ENCODE measurements at places on chromosomes 6 and 20.

DNA sequence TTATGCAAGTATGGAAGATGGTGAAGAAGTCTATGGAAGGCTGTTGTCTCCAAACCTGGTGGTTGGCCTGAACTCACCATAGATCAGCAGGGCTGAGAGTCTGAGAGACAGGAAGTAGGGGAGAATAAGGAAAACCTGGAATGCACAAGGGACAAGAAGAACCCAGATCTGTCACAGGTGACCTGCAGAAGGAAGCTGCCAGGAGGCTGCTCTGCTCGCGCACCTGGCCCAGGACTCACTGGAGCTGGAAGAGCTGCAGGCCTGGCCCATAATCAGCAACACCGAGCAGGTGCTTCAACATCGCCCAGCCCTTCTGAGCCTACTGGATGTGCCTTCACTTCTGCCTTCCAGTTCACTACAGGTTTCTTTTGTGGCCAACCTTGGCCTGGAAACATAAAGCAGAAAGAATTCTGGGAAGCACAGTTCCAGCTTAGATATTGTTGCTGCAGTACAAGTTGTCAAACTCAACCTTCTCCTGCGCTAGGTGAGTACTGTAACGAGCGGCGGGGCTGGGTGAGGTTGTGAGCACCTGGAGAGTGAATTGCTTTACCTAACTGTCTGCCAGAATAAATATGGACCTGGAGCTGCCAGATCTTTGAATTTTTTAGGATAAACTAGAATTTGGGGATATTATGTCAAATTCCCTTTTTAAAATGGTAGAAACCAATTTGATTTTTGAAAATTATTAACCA is 82.4 kb downstream of the CDH26 start:
- no peak for DNase-seq

DNA sequence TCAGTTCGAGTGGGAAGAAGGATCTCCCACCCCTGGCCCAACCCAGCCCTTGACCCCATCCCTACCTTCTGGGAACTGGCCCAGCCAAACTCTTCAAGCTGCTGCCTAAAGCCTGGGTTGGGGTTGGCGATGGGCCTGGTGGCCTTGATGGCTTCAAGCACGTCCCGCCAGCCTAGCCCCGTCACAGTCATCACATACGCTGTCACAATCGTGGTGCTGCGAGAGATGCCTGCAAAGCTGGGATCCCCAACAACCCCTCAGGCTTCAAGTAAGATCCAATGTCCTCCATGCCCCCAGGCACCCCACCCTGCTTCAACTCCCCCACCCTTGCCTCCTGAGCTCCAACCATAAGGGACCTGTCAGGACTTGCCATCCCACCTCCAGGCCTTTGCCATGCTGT is 7.8 kb downstream of the DUSP15 start:
- DNase-seq, result no peak

GRCh38 chr6:125314009-125314581 is 12.3 kb upstream of the HDDC2 start:
- DNase-seq, result peak; percentile 11

GRCh38 chr6:40536442-40536841 is 50.7 kb downstream of the LRFN2 start:
- DNase-seq, result no peak

DNA sequence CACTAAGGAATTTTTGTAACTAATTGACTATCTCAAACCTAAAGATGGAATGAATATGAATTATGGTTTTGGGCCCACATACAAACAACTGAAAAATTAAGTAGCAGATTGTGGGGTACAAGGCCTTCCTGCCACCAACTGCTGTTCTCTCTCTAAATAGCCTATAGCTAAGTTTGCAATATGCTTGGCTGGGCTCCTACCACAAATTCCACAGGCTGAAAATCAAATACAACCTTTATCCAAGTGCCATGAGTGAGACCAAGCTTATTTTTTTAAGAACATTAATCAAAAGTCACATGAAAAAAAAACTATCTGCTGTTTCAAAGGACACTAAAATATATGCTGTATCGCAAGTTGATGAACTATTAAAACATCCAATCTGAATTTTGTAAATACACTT is 52.1 kb downstream of the TENT5A start:
- DNase-seq, result no peak

DNA sequence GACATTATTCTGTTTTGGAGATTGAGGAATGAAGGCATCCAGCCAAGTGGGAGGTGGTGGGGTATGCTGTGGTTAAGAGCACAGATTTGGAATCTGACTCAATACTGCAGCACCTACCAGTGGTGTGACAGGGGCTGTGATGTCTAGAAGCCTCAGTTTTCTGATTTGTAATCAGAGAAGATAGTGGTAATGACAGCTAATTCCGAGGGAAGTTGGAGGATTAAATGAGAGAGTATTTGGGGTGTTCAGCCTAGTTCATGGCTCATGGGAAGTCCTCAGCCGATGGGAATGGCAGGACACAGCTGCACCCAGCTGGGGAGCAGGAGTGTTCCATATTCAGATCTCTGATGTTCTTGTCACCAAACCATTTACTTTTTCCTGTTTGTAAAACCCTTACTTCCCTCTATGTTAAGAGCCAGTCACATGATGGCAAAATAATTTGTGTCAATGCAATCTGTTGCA is 9.3 kb downstream of the SLC9A8 start:
- DNase-seq, result no peak

- DNase-seq, result no peak
Observed at GRCh38 chr6:128410584-128410983, 109.8 kb downstream of the PTPRK start.

- DNase-seq, result no peak
Observed at GRCh38 chr6:28258877-28259777, at the start of gene NKAPL. NKAPL (plus strand) TSS chr6:28259297; CDS start chr6:28259372, 75 bp downstream.

DNA sequence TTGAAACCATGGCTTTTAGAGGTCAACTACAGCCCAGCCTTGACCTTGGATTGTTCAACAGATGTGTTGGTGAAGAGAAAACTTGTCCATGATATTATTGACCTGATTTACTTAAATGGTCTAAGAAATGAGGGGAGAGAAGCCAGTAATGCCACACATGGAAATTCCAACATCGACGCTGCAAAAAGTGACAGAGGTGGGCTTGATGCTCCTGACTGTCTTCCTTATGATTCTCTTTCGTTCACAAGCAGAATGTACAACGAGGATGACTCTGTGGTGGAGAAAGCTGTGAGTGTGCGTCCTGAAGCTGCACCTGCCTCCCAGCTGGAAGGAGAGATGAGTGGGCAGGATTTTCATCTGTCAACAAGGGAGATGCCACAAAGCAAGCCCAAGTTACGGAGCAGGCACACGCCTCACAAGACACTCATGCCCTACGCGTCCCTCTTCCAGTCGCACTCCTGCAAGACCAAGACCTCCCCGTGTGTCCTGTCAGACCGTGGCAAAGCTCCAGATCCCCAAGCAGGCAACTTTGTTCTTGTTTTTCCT is 16.2 kb downstream of the TTLL2 start:
- peak; percentile 57 for DNase-seq

DNA sequence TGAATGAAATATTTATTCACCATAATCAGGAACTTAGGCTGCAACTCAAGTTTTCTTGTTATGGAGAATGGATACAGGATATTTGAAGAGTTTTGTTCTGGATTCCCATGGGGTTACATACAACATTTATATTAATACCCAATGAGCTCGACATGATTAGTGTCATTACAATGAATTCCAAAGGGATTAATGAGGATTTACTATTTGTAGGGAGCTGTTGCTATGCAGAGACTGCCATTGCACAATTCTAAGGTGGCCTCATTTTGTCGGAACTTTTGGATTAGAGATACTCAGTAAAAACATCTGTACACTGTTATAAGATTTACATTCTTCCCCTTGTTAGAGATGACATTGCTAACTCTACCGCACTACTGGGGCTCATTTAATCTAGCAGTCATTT is 586.8 kb upstream of the MAP3K7 start:
- no peak for DNase-seq

- no peak for DNase-seq
Observed at GRCh38 chr6:53335224-53335994, 13.3 kb downstream of the ELOVL5 start.

DNA sequence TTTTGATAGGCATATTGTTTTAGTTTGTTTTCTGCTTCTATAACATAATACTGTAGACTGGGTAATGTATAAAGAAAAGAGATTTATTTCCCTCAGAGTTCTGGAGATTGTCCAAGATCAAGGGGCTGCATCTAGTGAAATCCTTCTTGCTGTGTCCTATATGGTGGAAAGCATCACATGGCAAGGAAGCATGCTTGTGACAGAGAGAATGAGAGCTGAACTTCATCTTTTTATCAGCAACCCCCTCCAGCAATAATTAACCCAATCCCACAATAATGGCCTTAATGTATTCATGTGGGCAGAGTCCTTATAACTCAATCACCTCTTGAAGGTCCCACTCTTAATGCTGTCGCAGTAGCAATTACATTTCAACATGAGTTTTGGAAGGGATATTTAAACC is 141.4 kb downstream of the CENPW start:
- no peak for DNase-seq

GRCh38 chr6:151164383-151164782 is 75.4 kb upstream of the AKAP12 start:
- no peak for DNase-seq

- DNase-seq, result no peak
Observed at GRCh38 chr6:144595266-144595665, 310.1 kb downstream of the UTRN start.

DNA sequence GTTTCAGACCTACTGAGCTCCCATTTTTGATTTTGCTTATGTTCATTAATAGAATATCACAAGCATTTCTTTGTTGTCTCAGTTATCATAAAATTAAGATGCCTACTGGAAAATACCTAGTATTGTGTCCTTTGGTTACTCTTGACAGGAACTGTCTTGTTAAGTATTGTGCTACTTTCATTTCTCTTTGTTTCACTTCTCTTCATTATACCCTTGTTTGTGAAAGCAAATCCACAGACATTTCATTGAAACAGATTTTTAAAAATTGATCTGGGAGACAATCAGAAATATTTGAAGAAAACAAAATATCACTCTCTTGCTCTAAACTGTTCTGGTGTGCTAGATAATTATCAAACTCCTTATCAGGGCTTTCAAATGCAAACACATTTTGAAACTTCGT is 290.5 kb upstream of the EYS start:
- DNase-seq, result no peak

- DNase-seq, result no peak
Observed at GRCh38 chr6:79634491-79635231, 3.5 kb downstream of the SH3BGRL2 start.

- no peak for DNase-seq
Observed at GRCh38 chr6:136923116-136923953, 1.2 kb downstream of the SLC35D3 start.

DNA sequence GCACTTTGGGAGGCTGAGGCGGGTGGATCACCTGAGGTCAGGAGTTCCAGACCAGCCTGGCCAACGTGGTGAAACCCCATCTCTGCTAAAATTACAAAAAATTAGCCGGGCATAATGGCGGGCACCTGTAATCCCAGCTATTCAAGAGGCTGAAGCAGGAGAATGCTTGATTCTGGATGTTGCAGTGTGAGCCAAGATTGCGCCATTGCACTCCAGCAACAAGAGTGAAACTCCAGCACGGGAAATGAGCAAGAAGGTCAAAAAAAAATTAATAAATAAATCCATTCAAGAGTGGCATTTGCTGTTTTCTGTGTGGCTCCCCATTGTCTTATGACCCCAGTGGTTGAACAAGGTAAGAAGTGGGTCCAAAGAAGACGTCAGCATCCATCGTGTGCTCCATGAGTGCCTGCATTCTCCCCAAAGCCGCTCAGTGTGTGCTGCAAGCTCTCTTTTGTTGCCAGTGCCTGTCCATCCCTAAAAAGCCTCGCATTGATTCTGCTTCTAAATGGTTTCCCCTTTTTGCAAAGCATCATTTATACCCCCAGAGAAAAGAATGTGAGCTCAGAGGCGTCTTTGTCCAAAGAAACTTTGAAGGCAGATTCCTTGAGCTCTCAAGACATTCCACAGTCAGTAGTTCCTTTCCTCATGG is 38.8 kb upstream of the MAP3K4 start:
- DNase-seq, result no peak

DNA sequence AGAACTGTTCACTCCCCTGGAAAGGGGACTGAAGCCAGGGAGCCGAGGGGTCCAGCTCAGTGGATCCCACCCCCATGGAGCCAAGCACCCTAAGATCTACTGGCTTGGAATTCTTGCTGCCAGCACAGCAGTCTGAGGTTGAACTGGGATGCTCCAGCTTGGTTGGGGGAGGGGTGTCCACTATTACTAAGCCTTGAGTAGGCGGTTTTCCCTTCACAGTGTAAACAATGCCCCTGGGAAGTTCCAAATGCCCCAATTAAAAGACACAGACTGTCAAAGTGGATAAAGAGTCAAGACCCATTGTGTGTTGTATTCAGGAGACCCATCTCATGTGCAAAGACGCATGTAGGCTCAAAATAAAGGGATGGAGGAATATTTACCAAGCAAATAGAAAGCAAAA is 150.2 kb downstream of the LPA start:
- no peak for DNase-seq

DNA sequence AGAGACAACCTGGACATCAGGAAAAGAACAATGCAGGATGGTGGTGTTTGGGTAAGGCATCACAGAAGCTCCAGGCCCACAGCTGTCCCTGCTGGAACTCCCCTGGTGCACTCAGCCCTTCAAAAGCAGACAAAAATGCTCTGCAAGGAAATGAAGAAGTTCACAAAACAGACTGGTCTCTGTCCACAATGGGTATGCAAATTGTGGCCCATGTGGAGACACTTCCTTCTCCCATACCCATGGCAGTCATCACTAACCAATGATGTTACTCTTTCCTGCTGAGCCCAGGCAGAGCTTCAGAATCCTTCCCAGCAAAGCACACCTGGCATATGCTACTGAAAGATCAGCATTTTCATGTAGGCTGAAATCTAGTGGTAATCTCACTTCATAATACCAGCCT is 42.6 kb upstream of the PXDC1 start:
- no peak for DNase-seq

GRCh38 chr6:133958791-133959190 is 5.8 kb downstream of the TBPL1 start:
- no peak for DNase-seq

DNA sequence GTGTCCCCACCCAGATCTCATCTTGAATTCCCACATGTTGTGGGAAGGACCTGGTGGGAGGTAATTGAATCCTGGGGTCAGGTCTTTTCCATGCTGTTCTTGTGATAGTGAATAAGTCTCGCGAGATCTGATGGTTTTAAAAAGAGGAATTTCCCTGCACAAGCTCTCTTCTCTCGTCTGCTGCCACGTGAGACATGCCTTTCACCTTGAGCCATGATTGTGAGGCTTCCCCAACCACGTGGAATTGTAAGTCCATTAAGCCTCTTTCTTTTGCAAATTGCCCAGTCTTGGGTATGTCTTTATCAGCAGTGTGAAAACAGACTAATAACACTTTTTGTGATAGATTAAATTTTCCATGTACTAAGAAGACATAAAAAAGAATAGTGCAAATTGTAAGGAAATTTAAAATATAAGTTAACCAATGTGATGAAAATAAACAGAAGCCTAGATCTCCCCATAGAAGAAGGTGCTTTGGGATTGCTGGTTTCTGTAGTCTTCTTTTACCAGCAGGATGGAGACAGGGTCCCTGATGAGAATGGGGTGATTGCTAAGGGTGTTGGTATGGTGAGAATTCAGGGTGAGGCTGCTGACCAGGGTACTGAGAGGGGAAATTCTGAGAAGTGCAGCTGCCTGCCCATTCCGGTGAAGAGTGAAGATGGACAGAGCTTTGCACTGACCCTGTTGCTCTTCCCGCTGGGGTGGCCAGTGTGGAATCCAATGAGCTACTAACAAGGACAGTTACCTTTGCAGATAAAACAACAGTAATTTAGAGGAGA is 50.7 kb downstream of the BMP2 start:
- DNase-seq, result no peak

- no peak for DNase-seq
Observed at GRCh38 chr20:5996765-5997164, 46.3 kb downstream of the MCM8 start.

GRCh38 chr6:157187182-157188083 is 135.9 kb downstream of the TMEM242 start:
- DNase-seq, result peak; percentile 90
